ENCODE measurements at places on chromosomes 7 and 10. TPM values are rescaled to one million over a fixed set of nuclear protein-coding genes. Genes with fewer than 3 reads are reported as not detected.

DNA sequence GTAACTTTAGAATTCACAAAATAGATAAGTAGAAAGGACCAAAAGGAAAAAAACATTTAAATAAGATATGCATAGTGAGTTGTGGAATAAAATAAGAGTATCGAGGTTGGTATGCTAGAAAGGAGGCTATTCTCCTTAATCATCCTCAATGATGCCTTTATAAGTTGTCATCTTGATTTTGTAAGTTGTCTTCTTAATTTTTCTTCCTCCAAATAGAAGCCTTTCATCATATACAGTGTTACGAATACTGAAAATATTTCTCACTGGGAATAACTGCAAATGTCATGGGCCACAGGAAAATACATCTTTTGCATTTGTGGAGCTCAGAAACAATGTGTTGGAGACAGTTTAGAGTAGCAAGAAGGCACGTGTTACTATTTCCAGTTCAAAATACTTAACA lies 31.5 kb upstream of the PRTFDC1 start:
- no peak for DNase-seq

The MACROH2A2 gene
- not detected for total RNA-seq

DNA sequence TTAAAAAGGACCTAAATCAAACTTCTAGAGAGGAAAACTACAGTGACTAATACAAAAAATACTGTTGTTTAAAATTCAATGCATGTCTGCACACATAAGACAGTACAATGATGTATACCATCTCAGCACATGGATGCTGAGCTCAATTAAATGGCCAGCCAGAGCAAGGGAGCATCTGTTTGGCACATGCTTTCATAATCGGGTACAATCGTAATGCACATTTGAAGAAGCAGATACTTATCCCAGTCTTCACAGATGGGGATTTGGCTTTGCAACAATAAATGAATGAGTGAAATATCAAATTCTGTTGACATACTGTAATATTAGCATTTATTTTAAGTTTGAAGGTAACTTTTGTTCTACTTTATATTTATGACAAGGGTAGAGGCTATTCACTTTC lies 187.8 kb downstream of the CRPPA start:
- no peak for DNase-seq

- DNase-seq, result no peak
These were observed 247.8 kb downstream of the CREB5 start for GRCh38 chr7:28660132-28660531.

DNA sequence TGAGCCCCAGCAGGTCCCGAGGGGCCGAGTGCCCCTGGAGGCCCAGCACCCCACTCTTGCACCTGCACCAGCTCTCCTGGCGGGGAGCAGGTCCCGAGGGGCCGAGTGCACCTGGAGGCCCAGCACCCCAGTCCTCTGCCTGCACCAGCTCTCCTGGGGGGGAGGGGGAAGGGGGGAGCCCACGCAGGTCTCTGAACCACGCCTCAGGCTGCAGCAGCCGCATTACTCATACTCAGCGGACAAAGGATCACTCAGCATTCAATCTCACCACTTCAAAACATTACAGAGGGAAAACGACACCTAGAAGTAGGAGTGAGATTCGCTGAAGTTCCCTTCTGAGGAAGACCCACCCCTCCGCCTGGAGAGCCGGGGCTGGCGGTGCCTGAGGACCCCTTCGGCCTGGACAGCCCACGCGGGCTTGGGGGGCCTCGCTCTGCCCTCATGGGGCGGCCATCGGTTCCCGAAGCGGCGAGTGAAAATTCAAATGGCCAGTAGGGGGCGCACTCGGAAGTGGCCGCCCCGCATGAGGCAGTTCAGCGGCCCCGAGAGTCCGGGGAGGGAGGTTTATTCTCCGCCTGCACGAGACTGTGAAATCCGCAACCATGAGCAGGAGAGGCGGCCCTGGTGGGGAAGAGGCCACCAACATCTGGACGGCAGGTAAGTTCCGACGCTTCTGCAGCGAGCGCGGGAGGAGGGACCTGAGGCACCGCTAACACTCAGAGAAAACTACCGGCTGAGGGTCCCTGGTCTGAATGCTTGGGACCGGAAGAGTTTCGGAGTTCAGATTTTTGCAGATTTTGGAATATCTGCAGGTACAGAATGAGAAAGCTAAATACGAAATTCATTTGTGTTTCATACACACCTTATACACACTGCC lies 1.1 kb upstream of the GPER1 start:
- DNase-seq, result peak; percentile 88
